Left colon (tissue), 2 donors: ENCODE measurements at places on chromosomes 1 and 21. TPM values are rescaled to one million over a fixed set of nuclear protein-coding genes. Genes with fewer than 3 reads are reported as not detected.
A peak's percentile ranks its signal among the peaks of the same experiment; 100 is the strongest.

Gene RGS21
- total RNA-seq = not detected

Gene SLC16A4
- 1.6 TPM for total RNA-seq

DNA sequence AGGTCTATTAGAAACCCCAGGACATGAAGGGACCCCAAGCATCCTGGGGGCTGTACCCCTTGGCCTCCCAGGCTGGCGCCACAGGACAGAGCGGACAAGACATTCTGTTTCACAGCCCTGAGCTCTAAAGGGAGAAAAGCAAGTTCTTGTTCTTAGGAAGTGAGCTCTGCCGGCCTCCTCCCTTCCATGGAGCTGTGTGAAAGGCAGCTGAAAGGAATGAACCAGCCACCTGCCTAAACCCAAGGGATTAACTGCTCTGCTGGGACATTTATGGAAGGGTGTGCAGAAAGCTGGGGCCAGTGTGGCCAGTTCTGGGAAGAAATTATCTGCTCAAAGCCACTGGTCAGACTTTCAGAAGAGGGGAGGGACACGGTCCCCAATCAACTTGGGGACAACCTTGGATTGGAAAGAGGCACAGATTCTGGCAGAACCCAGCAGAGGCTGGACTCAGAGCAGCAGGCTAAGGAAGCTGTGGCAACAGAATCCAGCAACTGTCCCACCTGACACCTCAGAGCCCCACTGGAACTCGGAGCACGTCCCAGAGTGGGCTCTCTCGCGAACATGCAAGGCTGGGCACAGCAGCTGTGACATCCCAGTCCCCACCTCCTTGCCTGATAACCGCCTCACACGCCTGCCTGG is 2.1 kb downstream of the KLHL21 start:
- no peak for DNase-seq

DNA sequence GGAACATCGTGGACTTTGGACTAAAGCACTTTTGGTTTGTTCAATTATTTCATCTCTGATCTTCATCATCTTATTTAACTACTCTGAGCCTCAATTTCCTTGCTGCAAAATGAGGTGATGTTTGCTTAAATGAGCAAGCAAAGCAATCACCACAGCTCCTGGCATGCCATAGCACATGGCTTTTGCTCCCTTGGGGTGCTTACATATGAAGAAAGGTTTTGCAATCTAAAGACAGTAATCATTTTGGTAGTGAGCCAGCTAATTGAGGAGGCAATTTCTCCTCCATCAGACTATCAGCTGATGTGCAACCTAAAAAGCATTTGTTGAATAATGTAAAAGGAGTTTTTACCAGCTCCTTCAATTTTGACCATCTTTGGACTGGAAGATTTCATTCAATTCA is 68.8 kb upstream of the KCNJ15 start:
- DNase-seq = no peak

DNA sequence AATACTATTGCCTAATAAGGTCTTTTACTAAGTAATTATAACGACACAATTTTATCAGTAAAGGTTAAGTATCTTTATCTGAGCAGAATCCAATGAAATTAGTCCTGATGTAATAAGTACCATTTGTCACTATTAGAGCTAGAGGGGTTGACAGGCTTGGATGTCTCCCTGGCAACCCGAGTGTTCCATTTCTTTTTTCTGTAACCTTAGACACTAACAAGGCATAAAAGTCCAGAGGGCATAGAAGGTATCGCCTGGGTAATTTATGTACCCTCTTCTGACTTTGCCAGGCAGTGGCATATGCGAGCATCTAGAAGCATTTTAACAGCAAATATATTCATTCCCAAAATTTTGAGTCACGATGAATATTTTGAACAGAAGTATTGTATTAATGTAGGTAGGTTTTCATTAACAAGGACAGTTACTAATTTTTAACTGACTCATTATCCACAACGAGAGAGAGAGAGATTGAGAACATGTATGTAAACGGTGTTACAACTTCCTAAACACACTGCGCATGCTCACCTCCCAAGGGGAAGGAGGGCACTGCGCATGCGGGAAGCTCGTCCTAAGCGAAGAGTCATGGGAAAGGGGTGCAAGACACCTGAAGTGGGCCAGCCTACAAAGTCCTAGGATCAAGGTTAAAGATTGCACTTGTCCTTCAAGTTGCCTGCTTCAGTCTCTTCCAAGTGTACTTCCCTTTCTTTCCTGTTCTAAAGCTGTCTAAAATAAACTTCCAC is 423.9 kb downstream of the DSCAM start:
- DNase-seq = no peak

DNA sequence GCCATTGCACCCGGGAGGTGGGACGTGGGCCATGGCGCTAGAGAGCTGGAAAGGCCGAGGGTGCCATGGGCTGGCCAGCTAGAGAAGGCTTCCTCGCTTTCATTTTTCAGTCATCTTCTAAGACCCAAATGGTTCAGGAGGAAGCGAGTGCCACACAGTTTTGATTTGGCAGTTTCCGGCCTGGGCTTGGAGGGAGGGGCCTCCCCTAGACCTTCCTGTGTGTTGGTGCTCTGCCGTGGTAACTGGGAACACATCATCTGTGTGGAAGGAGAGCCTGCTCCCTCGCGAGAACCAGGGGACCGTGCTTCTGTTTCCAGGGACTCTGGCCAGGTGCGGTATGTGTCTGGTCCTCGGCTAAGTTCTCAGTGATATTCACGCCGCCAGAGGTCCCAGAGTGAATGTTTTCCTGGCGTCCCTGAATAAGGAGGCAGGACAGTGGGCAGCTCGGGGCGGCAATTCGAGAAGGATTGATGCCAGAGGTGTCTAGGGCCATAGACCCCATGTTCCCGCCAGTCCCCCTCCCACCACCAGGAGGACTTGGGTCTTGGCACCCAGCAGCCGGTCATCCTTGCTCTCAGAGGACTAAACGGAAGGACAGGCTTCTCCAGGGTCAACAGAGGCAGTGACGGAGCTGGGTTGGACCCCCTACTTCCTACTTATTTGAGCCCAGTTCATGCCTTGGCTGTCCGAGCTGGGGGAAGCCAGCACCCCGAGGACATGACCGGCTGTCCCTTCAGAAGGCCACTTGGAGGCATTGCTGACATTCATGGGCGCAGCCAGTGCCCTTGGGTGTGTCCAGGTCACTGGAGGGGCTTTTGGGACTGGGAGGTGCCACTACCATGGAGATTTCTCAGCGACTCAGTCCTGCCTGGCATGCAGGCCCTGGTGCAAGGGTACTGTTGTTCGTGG is 2.7 kb upstream of the NPHP4 start:
- DNase-seq = peak; percentile 22

DNA sequence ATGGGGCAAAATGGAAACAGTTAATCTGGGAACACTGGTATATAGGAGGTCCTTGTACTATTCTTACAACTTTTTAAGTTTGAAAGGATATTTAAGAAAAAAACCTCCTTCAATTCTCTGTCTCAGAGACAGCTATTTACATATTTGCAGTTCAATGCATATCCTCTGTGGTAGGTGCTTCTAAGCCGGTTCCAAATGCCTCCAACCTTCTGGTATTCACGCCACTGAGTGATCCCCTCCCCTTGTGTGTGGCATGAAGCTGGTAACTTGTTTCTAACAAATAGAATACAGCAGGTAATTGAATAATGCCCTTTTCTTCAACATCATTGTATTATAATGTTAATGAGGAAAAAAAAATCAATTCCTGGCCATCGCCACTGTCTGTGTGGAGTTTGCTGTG is 91.2 kb downstream of the PROX1 start:
- DNase-seq = no peak

DNA sequence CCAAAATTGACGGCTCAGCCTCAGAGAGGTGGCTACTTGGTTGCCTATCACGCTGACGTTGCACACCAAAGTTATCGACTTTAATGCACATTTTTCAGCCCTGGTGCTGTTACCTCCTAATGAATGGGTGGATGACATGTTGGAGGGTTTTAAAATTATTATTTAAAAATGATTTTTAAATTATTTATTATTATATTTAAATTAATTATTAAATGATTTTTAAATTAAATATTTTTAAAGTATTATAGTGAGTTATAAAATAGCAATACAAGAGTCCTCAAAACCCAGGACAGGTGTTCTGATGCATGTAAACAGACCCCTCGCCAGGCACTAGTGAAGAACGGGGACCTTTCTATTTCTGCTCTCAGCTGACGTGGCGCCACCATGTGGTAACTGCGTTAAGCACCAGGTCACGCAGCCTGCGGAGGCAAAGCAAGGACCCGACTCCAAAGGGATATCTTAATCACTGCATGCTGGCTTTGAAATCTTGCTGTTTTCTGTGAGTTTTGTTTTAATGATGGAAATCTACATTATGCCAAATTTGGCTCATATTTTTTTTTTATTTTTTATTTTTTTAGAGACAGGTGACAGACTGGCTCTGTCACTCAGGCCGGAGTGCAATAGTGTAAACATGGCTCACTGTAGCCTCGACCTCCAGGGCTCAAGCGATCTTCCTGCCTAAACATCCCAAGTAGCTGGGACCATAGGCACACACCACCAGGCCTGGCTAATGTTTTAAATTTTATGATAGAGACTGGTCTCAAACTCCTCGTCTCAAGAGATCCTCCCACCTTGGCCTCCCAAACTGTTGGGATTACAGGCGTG is 22.6 kb downstream of the CASP9 start:
- DNase-seq = no peak

- no peak for DNase-seq
These were observed 15.8 kb downstream of the RCC1 start for GRCh38 chr1:28521502-28522164.

- DNase-seq = peak; percentile 76
These were observed at the start of gene TSEN15 for GRCh38 chr1:184051485-184052193. TSS of gene TSEN15 (plus strand) at chr1:184051730. CDS start at chr1:184051756, 26 bp downstream.

DNA sequence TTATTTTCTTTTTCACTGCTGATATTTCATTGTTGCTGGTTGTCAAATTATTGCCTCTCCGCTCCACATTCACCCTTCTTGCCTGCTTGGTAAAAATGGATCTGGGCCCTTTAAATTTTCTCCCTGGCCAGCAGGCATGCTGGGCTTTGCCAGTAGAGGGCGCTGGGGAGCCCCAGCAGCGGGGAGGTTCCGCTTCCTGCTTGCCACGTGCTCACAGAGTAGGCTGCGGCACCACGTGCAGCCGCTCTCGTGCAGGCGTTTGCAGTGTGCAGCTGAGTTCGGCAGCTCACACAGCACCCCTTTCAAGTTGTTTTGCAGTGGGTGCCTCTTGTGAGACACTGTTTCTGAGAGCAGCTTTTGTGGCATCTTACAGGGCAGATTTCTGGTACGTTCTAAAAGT is at the start of gene ACTL8:
Gene ACTL8 (plus strand): TSS at position 214 of the 400 bp plus-strand sequence. CDS start 67,676 bp downstream, outside the sequence.
- DNase-seq = no peak

DNA sequence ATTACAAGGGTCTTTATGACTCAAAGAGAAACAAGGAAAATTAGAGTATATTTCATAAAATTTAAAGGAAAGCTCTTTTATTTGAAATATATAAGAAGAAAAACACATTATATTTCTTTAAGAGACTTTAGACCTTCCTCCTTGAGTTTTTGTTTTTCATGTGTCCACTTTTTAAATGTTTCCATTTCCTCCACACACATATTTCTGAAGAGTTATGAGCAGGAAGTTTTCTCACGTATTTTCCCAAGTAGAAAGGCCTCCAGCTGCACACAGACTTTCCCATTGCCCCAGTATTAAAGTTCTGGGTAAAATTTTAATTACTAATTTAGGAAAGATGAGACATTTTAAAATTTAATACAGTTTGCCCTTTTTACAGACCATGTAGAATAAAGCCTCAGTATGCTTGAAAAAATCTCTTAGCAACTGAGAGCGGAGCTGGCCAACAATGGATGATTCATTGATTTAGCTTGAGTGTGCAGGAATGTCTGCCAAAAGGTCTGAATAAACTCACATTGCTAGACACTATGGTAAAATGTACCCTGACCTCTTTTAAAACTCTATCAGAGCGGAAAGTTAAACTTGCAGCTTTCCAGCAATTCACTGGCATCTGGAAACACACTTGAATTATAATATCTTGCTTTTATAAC is 57.9 kb downstream of the DDAH1 start:
- peak; percentile 32 for DNase-seq

DNA sequence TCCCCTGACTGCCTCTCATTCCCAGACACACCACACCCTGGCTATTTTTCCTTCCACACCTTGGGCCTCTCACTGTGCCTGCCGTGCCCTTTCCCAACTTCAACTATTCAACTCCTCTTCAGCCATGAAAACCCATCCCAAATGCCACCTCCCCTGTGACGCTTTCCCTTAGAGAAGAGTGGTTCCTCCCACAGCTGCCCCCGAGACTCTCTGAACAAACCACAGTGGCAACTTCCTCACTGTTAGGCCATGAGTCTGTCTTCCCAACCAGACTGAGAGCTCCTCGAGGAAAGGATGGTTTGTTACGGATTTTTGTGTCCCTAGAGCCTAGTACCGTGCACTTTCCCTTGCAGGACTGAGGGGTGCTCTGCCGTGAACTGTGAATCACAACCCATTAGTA is 59.2 kb downstream of the LRRN2 start:
- DNase-seq = no peak

- no peak for DNase-seq
These were observed 1.5 kb upstream of the SCCPDH start for GRCh38 chr1:246722720-246723119.

GRCh38 chr1:100628631-100629081 is 90.7 kb downstream of the GPR88 start:
- DNase-seq = no peak

DNA sequence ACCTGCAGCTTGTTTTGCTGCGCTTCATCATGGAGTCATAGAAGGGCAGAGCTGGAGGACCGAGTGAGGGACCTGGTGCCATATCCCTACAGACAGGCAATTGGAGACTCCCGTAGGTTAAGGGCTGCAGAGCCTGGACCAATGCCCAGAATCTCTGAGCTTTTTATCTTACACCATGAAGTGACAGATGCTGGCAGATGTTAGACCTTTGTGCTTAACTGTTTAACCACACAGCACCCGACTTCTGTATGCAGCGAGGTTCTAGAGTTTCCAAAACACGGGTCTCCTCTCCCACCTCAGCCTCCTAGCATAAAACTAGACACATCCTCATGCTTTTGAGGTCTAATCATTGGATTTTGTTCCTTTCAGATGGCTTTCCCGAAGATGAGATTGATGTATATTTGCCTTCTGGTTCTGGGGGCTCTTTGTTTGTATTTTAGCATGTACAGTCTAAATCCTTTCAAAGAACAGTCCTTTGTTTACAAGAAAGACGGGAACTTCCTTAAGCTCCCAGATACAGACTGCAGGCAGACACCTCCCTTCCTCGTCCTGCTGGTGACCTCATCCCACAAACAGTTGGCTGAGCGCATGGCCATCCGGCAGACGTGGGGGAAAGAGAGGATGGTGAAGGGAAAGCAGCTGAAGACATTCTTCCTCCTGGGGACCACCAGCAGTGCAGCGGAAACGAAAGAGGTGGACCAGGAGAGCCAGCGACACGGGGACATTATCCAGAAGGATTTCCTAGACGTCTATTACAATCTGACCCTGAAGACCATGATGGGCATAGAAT is 47.6 kb downstream of the B3GALT5 start:
- DNase-seq = peak; percentile 64

DNA sequence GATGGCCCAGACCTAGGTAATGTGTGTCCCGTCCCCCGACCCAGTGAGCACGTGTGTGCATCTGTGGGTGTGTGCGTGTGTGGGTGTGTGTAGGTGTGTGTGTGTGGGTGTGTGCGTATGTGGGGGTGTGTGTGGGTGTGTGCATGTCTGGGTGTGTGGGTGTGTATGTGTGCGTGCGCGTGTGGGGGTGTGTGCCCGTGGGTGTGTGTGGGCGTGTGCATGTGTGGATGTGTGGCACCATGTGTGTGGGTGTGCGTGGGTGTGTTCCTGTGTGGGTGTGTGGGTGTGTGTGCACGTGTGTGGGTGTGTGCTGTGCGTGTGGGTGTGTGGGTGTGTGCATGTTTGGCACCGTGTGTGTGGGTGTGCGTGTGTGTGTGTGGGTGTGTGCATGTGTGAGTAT is 309.5 kb downstream of the KIF26B start:
- no peak for DNase-seq
